ENCODE measurements at places on chromosomes 5 and 9.

GRCh38 chr9:100292414-100292813, 60.3 kb downstream of the TEX10 start:
- DNase-seq, result no peak

- DNase-seq, result no peak
These were observed 226.5 kb downstream of the TAF11L14 start for GRCh38 chr5:17860660-17861315.

DNA sequence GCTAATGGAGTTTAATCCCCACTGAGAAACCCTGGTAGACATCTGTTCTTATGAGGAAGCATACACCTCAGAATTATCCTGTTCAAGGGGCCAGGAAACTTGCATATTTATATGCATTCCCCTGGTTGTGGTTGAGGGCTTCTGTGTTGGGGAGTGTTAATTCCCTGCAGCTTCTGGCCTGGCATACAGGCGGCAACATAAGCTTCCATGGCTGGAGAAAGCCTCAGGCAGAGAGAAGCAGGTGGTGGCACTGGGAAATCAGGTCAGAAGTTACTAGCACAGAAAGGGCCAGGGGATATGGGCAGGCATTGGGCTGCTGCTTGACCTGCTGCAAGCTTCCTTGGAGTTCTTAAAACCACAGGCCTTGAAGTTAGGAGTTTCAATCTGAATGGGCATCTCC, 166.1 kb upstream of the SEMA6A start:
- no peak for DNase-seq

- DNase-seq, result no peak
These were observed 34.6 kb downstream of the HACD4 start for GRCh38 chr9:20996809-20997208.

Data from HFFc6 (cell line).